ENCODE measurements at places on chromosomes 6 and 20. TPM values are rescaled to one million over a fixed set of nuclear protein-coding genes. Genes with fewer than 3 reads are reported as not detected.

Gene PRR18
- total RNA-seq = 0.19 TPM

DNA sequence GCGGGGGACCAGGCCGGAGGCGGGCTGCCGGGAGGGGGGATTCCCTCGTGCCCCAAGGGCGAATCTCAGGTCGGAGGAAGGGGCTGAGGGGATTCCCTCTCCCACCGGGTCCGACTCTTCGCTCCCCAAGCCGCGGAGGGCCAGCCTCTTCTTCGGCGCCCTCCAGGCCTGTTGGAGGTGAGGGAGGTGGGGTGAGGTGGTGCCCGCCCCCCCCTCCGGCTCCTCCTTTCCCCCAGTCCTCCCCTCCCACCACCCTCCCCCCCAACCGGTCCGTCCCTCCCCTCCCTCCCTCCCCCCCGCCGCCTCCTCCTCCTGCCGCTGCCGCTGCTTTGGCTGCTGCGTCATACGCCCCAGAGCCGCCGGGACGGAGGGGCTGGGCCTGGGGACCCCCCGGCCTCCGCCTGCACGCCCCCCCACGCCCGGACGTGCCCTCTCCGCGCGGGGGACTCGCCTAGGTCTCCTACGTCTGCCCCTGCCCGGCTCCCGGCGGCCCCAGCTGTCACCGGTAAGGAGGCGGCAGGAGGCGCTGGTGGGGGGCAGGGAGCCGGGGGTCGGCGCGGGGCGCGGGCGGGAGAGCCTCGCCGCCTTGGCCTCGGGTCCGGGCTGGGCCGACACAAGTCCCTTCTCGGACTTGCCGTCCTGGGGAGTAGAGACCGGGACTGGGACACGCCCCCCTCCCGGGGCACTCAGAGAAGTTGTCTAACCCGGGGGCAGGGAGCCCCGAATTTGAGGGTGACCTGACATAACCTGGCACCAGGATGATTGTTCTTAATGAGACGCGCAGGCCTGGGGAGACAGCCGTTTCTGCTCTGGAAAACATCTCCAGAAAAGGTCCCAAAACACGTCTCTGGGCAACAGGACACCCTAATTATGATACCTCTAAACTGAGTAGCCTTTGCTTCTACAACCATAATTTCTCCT, at the start of gene PHF1:
Gene PHF1 (plus strand): TSS at position 304 of the 921 bp plus-strand sequence. CDS start 1,250 bp downstream, outside the sequence.
- no peaks in the 10 kb centered on the region for H3K27me3 ChIP-seq
- peaks cover 16% of the 10 kb centered on the region for H3K4me1 ChIP-seq
- no peak for DNase-seq

Gene ZNF831
- 1.9 TPM for total RNA-seq

DNA sequence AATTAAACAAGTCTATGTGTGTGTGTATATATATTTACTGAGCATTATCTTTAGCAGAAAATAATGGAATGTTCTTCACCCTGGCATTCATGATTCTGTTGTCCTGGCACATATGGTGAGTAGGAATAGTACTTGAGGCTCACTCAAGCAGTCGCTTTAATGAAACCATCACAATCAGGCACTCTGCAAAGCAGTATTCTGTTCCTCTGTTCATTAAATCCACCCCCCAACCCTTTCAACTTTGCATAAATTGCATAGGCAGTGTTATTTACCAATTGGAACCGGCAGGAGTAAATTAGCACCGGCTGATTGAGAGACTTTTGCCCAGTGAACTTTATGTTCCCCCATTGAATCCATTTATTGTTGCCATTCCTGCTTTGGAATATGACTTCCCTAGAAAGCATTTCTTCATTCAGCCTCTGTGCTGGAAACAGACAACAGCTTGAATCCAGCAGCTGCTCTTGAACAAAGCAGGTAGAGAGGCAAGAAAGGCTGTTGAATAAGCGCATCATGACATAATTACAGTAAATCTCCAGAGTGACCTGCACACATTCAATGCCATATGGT, 268.0 kb upstream of the RNF217 start:
- H3K36me3 ChIP-seq = no peaks in the 10 kb centered on the region
- H3K27me3 ChIP-seq = no peaks in the 10 kb centered on the region
- H3K4me1 ChIP-seq = no peaks in the 10 kb centered on the region
- H3K27ac ChIP-seq = no peak overlapping the region
- DNase-seq = no peak

DNA sequence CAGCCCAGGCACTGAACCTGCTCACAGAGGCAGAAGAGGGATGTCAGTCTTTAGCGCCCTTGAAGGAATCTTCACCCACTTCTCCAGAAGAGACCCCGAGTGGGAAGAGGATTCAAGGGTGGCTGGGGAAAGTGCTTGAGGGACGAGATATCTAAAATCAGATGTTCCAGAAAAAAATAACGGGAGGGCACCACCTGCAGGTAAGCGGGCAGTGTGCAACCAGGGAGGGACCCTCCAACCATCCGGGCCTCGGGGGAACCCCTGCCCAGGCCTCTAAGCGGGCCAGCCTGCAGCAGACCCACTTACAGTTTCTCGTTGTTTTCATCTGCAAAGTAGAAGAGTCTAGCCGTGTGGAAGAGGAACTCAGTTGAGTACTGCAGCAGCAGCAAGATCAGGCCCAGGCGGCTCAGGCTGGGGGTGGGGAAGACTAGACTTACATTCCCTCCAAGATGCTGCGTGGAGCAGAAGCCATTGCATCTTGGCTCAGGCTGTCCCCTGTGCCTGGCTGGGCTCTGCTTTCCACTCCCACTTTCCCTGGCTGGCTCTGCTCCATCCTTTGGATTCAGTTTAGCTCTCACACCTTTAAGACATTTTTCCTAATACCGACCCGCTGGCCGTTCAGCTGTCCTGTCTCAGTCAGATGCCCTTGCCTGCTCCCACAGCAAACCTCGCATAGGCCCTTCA, 71.0 kb downstream of the TRAM2 start:
- peaks cover 6% of the 10 kb centered on the region for H3K36me3 ChIP-seq
- H3K4me3 ChIP-seq = no peak overlapping the region
- no peaks in the 10 kb centered on the region for H3K27me3 ChIP-seq
- H3K27ac ChIP-seq = no peak overlapping the region
- DNase-seq = no peak

- no peaks in the 10 kb centered on the region for H3K4me1 ChIP-seq
- H3K36me3 ChIP-seq = no peaks in the 10 kb centered on the region
- peak overlapping the region; percentile 77 for H3K4me3 ChIP-seq
- peak overlapping the region; percentile 91 for H3K27ac ChIP-seq
These were observed 26.8 kb downstream of the HLA-E start for GRCh38 chr6:30515944-30516753.

GRCh38 chr20:23129891-23130621, 43.9 kb upstream of the CD93 start:
- no peak for DNase-seq
- H3K36me3 ChIP-seq = no peaks in the 10 kb centered on the region
- H3K4me3 ChIP-seq = no peak overlapping the region
- no peaks in the 10 kb centered on the region for H3K27me3 ChIP-seq
- no peaks in the 10 kb centered on the region for H3K4me1 ChIP-seq
- no peak overlapping the region for H3K27ac ChIP-seq

- peaks cover 4% of the 10 kb centered on the region for H3K36me3 ChIP-seq
- H3K27ac ChIP-seq = no peak overlapping the region
- DNase-seq = no peak
- no peaks in the 10 kb centered on the region for H3K4me1 ChIP-seq
These were observed 31.9 kb downstream of the COMMD7 start for GRCh38 chr20:32711346-32711745.

- DNase-seq = no peak
- no peak overlapping the region for H3K4me3 ChIP-seq
- peaks cover 25% of the 10 kb centered on the region for H3K27me3 ChIP-seq
- no peaks in the 10 kb centered on the region for H3K36me3 ChIP-seq
- H3K4me1 ChIP-seq = no peaks in the 10 kb centered on the region
- no peak overlapping the region for H3K27ac ChIP-seq
These were observed 1.0 kb upstream of the HCK start for GRCh38 chr20:32050851-32051556.

Gene POU3F2
- not detected for total RNA-seq

DNA sequence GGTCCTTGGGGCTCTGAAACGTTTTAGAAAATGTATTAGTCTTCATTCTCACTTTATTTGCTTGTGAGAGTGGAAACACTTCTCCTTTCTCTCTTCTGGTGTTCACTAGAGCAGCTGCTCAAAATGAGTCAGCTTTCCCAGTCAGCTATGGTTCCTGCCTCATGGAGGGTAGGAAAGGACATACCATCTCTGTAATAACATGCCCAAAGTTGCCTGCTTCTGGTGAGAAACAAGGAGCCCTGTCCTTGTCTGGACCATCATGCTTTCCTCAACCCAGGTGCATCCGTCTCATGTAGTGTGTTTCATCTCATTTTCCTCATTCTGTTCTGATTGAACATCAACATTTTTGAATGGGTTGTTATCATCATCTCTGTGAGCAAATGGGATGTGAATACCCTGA, 17.1 kb upstream of the TINAG start:
- H3K27me3 ChIP-seq = no peaks in the 10 kb centered on the region
- no peaks in the 10 kb centered on the region for H3K36me3 ChIP-seq
- H3K4me1 ChIP-seq = no peaks in the 10 kb centered on the region
- no peak overlapping the region for H3K27ac ChIP-seq

DNA sequence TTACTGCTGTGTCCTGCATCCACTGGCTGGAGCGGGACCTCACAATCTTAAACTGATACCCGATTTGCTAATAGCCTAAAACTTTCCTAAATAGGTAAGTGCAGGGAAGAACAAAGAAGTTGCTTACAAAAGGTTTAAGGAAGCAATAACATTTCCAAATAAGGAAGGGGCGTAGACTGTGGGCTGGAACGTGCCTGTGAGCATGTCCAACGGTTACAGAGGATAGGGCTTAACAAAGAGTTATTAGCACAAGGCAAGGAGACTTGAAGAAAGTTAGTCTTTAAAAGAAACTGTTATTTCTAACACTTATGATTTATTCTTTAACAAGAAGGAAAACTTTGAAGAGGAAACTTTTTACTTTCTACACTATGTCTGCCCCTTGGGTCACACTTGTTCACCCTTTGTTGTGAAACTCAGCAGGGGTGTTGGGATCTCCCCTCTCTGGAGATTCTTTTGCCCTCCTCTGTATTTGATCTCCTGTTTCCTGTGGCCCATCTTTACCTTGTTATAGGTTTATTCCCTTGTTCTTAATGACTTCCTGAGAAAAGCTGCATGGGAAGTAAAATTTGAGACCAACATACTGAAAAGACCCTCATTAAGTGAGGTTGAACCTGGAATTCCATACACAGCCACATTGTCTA, 28.7 kb downstream of the KAT14 start:
- H3K4me1 ChIP-seq = no peaks in the 10 kb centered on the region
- no peak overlapping the region for H3K4me3 ChIP-seq
- peaks cover 11% of the 10 kb centered on the region for H3K36me3 ChIP-seq
- no peak for DNase-seq
- no peak overlapping the region for H3K27ac ChIP-seq

DNA sequence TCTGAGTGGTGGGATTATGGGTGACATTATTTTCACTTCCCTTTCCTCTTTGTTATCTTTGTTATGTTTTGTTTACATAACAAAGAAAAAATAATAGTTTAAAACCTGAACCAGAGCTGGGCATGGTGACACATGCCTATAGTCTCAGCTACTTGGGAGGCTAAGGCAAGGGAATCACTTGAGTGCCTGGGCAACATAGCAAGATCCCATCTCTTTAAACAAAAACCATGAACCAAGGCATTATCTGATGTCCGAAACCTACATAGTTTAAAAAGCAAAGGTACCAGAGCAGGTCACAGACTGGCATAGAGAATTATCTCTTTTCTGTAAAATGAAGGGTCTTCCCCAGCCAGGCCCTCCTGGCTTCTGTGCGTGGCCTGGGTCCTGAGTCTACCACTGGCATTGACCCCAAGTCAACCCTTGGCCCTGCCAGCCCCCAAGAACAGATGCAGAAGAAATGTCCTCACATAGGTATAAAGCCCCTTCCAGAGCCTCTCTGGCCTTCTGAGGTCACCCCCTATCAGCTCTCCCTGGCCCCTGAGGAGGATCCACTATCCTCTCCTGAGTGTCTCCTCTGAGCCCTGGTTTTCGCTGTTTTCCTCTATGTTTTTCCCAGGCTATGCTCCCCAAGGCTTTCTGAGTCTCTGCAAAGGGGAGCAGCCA, 81.3 kb downstream of the TRERF1 start:
- no peak overlapping the region for H3K27ac ChIP-seq
- H3K36me3 ChIP-seq = no peaks in the 10 kb centered on the region
- no peak overlapping the region for H3K4me3 ChIP-seq
- no peak for DNase-seq
- no peaks in the 10 kb centered on the region for H3K27me3 ChIP-seq

DNA sequence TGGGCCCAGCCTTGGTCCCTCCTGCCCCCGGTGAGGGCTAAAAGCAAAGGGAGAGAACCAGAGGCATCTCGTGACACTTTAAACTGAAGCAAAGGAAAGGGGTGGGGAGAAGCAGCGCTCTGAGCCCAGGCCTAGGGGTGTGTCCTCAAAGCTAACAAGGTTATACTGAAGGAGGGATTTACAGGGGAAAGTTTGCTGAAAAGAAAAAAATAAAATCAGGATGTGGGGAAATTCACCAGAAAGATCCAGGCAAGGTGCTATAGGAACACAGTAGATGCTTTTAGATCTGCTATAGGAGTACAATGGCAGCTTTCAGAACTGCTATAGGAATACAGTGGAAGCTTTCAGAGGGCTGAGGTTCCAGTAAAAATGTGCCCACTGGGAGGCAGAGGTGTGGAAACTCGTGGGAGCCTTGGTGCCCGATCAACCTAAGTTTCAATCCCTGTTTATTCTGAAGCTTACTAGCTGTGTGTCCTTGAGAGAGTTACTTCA, at the start of gene COL9A1:
Gene COL9A1 (minus strand): TSS at position 51 of the 492 bp plus-strand sequence. CDS start 160 bp downstream, outside the sequence.
- DNase-seq = no peak
- H3K36me3 ChIP-seq = no peaks in the 10 kb centered on the region
- no peaks in the 10 kb centered on the region for H3K27me3 ChIP-seq
- H3K27ac ChIP-seq = no peak within 1 kb of the TSS
- H3K4me3 ChIP-seq = no peak within 1 kb of the TSS

- no peaks in the 10 kb centered on the region for H3K27me3 ChIP-seq
- no peak overlapping the region for H3K27ac ChIP-seq
- H3K4me1 ChIP-seq = no peaks in the 10 kb centered on the region
- H3K4me3 ChIP-seq = no peak overlapping the region
These were observed 133.9 kb downstream of the MMUT start for GRCh38 chr6:49329186-49329585.

Gene CASS4
- 3.0 TPM for total RNA-seq

Gene VSX1
- total RNA-seq = 0.41 TPM

GRCh38 chr20:38113401-38114325, 51.4 kb downstream of the TGM2 start:
- H3K27ac ChIP-seq = no peak overlapping the region
- DNase-seq = no peak
- H3K27me3 ChIP-seq = no peaks in the 10 kb centered on the region
- peaks cover 19% of the 10 kb centered on the region for H3K4me1 ChIP-seq
- no peak overlapping the region for H3K4me3 ChIP-seq
- no peaks in the 10 kb centered on the region for H3K36me3 ChIP-seq

Gene TTK
- total RNA-seq = 0.79 TPM
